ENCODE measurements at places on chromosomes 16 and 17. TPM values are rescaled to one million over a fixed set of nuclear protein-coding genes. Genes with fewer than 3 reads are reported as not detected.

DNA sequence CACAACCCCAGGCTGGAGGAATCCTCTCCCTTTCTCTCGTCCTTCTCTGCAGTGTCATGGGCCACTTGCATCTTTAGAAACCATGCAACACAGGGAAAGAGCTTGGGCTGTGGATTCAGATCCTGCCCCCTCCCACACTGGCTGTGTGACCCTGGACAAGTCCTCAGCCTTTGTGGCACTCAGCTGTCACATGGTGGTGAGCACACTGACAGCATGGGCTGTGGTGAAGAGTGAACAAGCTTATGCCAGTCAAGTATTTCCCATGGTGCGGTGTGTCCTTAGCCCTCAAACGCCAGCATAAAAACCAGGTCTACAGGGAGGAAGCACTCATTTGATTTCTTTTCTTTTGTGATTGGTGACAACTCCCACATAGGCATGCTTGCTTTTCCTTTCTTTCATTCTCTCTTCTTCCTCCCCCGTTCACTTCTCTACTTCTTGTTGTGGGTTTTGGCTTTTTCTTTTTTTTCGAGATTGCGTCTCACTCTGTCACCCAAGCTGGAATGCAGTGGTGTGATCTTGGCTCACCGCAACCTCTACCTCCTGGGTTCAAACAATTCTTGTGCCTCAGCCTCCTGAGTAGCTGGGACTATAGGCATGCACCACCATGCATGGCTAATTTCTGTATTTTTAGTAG lies 314.2 kb downstream of the CPPED1 start:
- no peaks in the 10 kb centered on the region for H3K27me3 ChIP-seq
- H3K27ac ChIP-seq = no peak overlapping the region
- no peak for DNase-seq
- H3K4me3 ChIP-seq = no peak overlapping the region

DNA sequence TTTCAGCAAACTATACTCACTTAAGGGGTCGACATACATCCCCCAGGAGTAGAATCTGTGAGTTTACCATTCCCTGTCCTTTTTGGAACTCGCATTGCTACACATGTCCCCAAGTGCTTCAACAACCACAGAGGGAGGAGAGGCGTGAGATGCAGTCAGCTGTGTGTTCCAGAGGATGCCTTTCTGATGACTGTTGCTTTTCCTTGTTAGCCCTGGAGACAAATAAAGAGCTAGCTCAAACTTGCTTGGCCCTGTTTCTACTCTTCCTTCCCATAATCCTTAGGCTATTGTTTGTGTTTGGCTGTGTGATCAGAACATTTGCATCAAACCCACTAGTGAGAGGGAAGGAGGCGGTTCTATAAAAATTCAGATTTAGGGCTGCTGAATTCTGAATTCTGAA lies 264.0 kb downstream of the ENGASE start:
- no peak overlapping the region for H3K4me3 ChIP-seq
- H3K27me3 ChIP-seq = no peaks in the 10 kb centered on the region
- no peak for DNase-seq
- no peaks in the 10 kb centered on the region for H3K4me1 ChIP-seq
- H3K36me3 ChIP-seq = no peaks in the 10 kb centered on the region

GRCh38 chr17:30021708-30022317 lies 80.4 kb downstream of the EFCAB5 start:
- no peak overlapping the region for H3K27ac ChIP-seq
- no peaks in the 10 kb centered on the region for H3K36me3 ChIP-seq
- no peaks in the 10 kb centered on the region for H3K4me1 ChIP-seq
- no peak overlapping the region for H3K4me3 ChIP-seq
- DNase-seq = peak; percentile 32

GRCh38 chr16:59527206-59527997 lies 793.3 kb upstream of the GOT2 start:
- no peaks in the 10 kb centered on the region for H3K36me3 ChIP-seq
- H3K27me3 ChIP-seq = no peaks in the 10 kb centered on the region
- no peak overlapping the region for H3K4me3 ChIP-seq

DNA sequence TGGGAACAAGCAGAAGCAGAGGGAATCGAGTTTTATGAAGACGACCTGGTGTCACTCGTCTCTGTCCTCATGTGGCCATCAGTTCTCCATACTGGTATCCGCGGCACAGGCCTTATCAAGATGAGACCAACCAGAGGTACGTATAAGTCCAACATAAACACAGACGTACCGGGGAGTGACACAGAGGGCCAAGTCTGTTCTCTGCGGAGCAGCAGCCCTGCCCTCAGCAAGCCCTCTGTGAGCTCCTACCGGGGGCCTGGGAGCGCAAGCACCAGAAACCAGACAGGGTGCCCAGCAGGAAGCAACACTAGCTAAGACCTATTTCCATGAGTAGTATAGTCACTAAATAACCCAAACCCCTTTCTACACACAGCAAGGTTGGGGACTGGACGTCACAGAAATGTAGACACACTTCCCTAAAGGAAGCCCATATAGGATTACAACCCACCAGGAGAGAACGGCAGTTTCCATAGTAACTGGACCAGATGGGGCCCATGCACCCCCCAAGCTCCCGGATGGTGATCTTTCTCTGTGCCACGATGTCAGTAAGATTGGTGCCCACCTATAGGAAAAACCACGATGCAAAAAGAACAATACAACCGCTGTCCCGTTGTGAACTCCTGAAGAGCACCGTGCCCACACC lies 911 bp downstream of the ARL16 start:
- H3K36me3 ChIP-seq = peaks cover 12% of the 10 kb centered on the region
- H3K27me3 ChIP-seq = no peaks in the 10 kb centered on the region
- peak overlapping the region; percentile 99 for H3K4me3 ChIP-seq
- peaks cover 8% of the 10 kb centered on the region for H3K4me1 ChIP-seq
- no peak overlapping the region for H3K27ac ChIP-seq

DNA sequence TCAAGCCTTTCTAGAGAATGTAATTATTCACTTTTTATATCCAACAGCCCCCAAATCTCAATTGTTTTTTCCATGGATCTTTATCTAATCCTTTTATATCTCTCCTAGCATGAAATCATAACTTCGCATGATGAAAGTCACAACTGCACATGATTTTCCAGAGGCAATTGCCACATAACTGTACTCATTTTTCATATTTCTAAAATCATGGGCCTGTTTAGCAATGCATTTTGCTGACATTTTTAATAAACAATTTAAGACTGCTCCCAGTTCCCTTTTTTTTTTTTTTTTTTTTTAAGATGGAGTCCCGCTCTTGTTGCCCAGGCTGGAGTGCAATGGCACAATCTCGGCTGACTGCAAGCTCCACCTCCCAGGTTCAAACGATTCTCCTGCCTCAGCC lies 83.5 kb downstream of the VMP1 start:
- H3K27me3 ChIP-seq = no peaks in the 10 kb centered on the region
- no peaks in the 10 kb centered on the region for H3K4me1 ChIP-seq
- H3K4me3 ChIP-seq = no peak overlapping the region
- H3K27ac ChIP-seq = peak overlapping the region; percentile 45

DNA sequence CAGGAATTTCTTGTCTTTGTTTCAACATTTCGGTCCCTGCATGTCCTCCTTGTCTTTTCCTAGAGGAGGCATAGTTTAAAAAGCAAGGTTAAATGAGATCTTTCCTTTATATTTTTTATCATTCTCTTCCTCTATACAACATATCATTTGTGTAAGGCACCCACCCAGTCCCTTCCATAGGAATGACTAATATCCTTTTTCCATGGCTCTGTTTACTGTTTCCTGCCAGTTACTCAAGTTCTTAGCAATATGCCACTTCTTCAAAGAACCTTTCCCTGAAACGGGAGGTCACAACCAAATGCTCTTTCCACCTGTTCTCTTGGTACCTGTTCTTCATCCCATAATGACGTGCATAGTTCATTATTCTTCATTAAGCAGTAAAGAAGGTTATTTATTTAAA lies 1237.1 kb upstream of the GOT2 start:
- H3K4me3 ChIP-seq = no peak overlapping the region
- no peaks in the 10 kb centered on the region for H3K36me3 ChIP-seq
- DNase-seq = no peak

GRCh38 chr17:29593591-29594518 lies 923 bp downstream of the ANKRD13B start:
- no peaks in the 10 kb centered on the region for H3K27me3 ChIP-seq
- H3K4me3 ChIP-seq = peak overlapping the region; percentile 62
- peaks cover 29% of the 10 kb centered on the region for H3K4me1 ChIP-seq
- H3K36me3 ChIP-seq = no peaks in the 10 kb centered on the region

Gene CLEC19A
- total RNA-seq = not detected

Gene POLG2
- 10.5 TPM for total RNA-seq

Gene ACSM2A
- 0.20 TPM for total RNA-seq

Gene FAM234A
- total RNA-seq = 124 TPM

Gene CA7
- total RNA-seq = 120 TPM

Gene CPNE7
- 0.19 TPM for total RNA-seq

Measured in colonic mucosa (tissue), 4 donors.